ENCODE measurements at places on chromosomes 4 and X.

GRCh38 chr4:153591441-153591840 is 92.6 kb upstream of the TLR2 start:
- DNase-seq: no peak

DNA sequence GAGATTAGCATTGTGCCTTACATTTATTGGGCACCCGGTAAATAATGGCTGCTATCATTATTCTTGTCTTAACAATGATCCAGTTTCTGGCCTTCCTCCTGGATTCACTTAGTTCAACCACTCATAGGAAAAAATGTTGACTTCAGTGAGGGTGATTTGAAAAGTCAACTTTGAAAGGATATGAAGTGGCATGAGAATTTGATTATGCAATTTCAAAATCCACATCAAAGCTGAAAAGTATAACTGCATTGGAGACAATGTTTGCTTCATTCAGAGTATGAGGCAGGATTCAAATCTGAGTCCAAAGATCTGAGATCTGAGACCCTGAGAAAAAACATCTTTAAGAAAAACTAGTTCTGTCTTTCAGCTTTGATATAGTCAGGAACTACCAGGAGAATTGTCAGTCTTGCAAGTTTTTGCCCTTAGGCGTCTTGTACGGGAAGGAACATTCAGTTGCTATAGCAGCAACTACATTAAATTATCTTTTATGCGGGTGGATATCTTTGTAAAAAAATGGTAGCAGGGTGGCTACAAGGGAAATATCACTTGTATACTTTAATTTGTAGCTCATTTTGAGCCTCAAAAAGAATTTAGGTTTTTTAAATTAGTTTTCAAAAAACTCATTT is 587.5 kb upstream of the LCORL start:
- DNase-seq: no peak

GRCh38 chr4:143215873-143216272 is 31.2 kb downstream of the USP38 start:
- DNase-seq: no peak

- DNase-seq: no peak
These were observed 3.6 kb upstream of the TMEM271 start for GRCh38 chr4:579543-580175.

DNA sequence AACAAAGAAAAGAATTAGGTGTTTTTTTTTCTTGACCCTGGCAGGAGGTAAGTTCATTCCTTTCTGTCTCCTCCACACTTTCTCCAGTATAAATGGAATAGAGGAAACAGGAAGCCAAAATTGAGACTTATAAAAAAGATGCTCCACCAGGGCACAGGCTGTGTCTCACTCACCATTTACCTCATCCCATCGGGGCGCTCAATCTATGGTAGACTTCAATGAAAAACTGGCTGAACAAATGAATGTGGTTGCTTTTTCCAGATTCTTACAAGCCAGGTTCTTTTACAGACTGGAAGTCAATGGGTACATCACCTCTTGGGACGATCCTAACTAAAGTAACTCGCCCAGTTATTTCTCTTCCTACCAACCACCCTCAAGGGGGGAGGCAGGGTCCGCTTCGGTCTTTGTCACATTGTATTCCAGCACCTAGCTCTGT is 685 bp downstream of the COMMD8 start:
- DNase-seq: no peak

DNA sequence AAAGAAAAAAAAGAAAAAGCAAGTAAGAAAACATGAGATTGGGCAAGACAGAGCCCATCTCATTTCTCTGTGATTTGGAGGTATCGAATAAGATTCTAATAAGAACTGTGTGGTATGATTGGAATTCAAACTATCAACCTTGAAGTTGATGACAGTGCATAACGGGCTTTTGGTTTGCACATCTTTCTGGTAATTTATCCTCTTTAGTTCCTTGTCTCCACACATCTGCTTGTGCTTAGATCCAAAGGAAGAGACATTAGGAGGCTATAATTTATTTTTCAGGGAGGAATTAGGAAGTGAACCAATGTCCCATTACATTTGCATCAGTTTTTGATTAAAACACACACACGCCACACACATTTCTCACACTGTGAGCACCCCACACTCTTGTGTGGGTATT is 149.9 kb downstream of the ARSF start:
- DNase-seq: no peak

- no peak for DNase-seq
These were observed 534.4 kb downstream of the MID1IP1 start for GRCh38 chrX:39335513-39336235.

- DNase-seq: no peak
These were observed 380.8 kb downstream of the SPRY1 start for GRCh38 chr4:123777373-123777772.

DNA sequence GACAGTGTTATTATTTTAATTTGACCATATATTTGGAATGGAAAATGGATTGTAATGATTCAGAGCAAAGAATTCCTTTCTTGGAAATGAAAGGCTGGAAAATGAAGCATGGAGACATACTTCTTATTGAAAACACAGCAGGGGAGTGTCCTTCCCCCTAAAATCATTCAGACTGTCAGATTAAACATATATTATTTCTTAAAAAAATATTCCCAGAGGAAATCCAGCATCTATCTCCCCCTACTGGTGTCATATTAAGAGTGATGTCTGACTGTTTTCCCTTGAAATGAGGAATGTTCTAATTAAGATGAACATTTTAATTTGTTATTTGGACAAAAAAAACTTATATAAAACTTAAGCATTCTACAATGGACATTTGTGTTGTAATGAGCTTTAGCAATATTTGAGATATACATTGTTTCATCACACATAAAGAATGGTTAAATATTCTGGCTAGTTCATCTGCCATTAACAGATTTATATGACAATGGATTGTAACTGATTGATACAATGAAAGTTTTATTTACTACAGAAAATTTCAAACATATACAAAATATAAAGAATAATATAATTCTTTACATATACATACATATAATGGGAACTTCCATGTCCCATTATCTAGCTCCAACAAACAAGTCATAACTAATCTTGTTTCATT is 264.6 kb downstream of the SPRY1 start:
- DNase-seq: no peak

DNA sequence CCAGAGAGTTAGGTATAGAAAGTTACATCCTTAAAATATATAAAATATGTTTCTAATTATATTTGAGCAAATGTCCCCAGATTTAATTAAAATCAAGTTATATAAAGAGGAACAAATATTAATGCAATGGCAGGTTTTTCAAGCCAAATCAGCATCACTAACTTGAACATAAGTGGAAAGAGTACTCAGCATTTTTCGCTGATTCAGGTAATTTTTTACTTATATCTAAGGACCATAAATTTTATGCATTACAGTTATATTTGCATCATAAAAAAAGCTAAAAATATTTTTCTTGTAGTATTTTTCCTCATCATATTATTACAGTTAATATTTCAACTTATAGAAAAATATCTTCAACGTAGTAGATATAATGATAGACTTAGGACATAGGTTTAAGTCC is 1047.4 kb downstream of the FAM133A start:
- no peak for DNase-seq

DNA sequence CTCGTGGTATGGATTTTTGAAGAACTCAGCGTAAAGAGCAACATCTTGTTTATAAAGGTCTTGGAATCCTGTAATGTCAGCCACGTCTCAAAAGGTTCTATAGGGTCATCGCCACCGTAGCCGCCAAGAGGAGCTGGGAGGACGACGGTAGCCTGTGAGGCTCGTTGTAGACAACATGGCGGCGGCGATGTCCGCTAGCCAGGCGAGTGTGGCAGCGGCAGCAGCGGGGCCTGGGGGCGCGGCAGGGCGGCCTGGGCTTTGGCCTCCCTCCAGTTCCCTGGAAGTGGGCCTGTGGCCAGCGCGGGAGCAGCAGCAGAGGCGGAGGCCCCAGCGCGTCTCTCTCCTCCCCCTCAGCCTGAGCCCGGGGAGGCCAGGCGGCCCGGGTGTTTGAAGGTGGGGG is 143.5 kb upstream of the PBDC1 start:
- DNase-seq: no peak

DNA sequence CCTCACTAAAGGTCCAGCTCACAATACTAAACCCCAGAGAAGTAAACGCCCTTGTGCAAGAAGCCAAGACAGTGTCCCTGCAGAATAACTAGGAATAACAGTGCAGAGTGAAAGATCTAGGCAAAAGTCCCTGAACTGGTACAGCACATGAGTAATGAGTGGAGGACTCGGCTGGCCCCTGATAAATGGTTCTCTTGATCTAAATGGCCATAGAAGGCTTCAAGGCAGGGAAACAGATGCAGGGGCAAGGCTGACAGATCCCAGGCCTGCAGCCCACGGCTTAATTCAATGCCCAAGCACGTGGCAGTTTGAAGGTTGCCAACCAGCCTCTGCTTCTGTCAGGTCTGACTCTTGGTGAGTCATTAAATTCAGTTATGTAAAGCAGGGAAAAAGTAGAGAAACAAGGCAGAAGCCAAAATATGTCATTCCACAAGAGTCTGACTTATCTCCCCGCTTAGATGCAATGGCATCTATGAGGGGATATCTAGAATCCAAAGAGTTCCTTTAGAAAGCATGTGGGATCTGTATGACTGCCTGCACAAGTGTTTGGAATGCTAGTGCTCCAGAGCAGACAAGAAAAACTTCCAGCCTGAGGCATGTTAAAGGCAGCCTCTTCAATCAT is 121.3 kb downstream of the PRDM5 start:
- DNase-seq: no peak

- DNase-seq: no peak
These were observed 217.6 kb downstream of the KCTD8 start for GRCh38 chr4:44231006-44231405.

Data from stimulated activated CD4-positive, alpha-beta T cell treated with anti-CD3 and anti-CD28 coated beads, TNF-alpha, amount 100 ng/mL, for 4 hours (primary cell).